Right forelimb (tissue), 1 donor: ENCODE measurements at places on chromosomes 2 and 18.
A peak's percentile ranks its signal among the peaks of the same experiment; 100 is the strongest.

- no peak for DNase-seq
Observed at GRCh38 chr18:57569133-57569532, 17.4 kb downstream of the FECH start.

GRCh38 chr18:43061816-43062215 lies 53.7 kb downstream of the RIT2 start:
- DNase-seq, result no peak

- no peak for DNase-seq
Observed at GRCh38 chr2:202669841-202670240, 35.1 kb downstream of the FAM117B start.

DNA sequence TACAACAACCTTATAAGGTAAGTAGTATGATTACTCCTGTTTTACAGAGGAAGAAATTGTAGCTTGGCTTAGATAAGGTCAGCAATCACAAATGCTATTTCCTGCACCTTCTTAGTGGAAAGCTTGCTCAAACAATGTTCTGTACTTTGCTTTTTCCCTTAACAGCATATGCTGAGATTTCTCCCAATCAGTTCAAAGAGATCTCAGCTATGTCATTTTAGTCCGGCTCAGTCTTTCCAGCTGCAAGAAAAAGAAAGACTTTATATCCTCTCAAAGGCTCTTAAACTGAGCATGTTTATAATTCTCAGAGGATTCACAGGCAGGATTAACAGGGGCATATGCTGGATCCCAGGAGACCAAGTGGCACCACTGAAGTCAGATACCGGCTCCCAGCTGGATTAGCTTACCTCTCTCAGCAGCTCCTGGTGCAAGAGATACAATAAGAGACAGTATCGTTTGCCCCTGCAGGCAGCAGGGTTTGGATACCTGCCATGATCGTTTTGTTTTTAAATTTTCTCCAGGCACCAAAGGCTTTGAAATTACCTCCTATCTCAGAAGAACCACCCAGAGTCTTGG lies 29.5 kb downstream of the KIAA2012 start:
- DNase-seq, result no peak

GRCh38 chr2:240642061-240642805 lies 17.0 kb downstream of the GPR35 start:
- DNase-seq, result peak; percentile 36

DNA sequence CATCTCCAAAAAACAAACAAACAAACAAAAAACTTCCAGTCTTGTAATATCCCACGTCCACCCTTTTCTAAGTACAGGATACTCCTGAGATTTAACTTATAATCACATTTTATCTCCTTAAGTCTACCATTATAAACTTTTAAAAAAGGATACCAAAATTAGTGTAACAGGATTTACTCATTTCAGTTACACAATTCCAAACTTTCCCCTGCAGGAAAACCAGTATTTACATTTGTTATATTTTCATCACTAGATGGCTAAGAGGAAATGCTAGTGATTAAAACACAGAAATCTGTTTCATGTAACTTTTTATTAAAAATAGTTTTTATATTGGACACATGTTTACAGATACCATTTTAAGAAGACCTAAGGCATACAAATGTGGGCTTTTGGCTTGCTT lies 27.5 kb downstream of the CFAP36 start:
- DNase-seq, result no peak

DNA sequence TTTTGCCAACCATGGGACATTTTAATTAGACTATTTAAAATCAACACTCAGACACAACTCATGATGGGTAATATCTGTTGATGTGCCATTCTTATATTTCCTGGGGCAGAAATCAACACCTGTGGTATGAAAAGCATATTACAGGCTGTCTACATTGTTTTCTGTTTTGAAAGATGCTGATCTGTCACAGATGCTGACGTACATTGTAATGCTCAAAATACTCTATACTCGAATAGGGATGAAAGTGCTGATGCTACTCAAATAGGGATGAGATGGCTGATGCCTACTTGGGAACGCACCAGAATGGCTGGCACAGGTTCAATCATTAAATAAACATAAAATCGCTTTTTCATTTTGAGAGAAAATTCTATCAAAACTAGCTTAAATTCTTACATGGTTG lies 41.2 kb downstream of the TMEFF2 start:
- no peak for DNase-seq

GRCh38 chr2:229297247-229297646 lies 26.2 kb upstream of the PID1 start:
- DNase-seq, result no peak

GRCh38 chr2:122856696-122857095 lies 1101.2 kb downstream of the TSN start:
- DNase-seq, result no peak

DNA sequence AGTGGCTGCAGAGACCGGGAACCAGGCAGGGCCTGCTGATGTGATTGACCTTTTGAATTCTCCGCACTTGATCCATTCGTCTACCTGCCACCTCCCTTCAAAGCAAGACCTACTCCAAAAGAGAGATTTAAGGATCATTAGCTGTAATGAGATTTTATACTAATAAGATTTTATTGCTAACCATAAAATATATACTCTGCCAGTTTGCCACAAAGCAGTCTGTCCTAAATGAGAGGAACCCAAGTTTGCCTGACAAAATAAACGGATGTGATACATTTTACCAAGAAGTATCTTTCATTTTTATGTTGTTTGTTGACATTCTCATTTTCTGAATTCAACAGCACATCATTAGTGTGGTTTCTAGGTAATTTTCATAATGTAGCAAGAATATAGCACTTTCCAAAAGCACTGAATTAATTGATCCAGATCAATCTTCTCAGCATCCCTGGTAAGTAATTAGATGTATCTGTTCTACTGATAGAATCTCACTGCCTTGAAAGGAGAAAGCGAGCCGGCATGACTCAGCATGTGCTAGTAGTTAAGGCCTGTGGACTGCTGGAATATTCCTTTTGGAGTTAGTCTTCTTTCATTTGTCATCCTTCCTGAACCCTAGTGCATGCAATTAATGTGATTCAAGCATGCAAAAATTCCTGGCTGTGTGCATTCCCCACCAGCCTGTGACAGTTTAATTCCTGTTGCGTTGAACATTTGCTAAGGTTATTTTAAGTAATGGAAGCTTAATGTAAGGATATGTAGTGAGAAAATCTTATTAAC lies 128.5 kb downstream of the ARL6IP6 start:
- no peak for DNase-seq

DNA sequence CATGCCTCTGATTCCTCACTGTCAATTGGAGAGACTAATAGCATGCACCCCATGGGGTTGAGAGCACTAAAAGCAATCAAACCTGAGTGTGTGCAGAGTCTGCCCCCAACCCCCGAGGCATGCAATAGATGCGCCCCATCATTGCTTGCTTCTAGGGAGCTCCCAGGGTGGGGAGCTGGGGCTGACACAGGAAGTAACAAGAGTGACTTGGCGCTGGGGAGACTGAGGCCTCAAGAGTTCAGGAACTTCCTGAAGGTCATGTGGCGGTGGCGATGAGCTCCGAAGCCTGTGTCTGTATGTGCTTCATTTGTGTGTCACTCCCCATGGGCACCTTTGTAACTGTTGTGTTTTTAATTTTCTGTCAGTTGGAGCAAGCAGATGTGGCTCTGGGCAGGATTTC lies 61.2 kb downstream of the CTIF start:
- DNase-seq, result no peak

GRCh38 chr2:136215449-136215848 lies 97.5 kb upstream of the CXCR4 start:
- DNase-seq, result no peak

- DNase-seq, result no peak
Observed at GRCh38 chr2:28359222-28360057, 33.2 kb upstream of the FOSL2 start.

DNA sequence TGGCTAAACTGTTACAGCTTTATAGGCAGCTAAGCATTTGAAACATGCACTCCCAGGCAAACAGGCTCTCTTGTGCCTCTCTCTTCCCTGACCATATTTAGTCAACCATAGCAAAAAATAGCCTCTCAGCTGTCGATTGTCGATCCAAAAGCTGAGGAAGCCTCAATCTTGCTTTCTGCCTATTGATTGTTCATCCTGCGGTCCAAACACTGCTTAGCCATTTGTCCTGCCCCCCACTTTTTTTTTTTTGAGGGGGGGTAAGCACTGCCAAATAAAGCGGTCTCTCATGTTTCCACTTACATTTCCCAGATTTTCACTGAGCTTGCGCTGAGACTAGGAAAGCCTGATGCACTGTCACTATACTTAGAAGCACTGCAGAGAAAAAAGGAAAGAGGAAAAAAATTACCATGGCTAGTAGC lies 90.8 kb downstream of the MIB1 start:
- peak; percentile 48 for DNase-seq

GRCh38 chr2:129797489-129798300 lies 181.8 kb upstream of the RAB6C start:
- no peak for DNase-seq

- no peak for DNase-seq
Observed at GRCh38 chr2:188993247-188993646, 19.1 kb downstream of the COL3A1 start.

DNA sequence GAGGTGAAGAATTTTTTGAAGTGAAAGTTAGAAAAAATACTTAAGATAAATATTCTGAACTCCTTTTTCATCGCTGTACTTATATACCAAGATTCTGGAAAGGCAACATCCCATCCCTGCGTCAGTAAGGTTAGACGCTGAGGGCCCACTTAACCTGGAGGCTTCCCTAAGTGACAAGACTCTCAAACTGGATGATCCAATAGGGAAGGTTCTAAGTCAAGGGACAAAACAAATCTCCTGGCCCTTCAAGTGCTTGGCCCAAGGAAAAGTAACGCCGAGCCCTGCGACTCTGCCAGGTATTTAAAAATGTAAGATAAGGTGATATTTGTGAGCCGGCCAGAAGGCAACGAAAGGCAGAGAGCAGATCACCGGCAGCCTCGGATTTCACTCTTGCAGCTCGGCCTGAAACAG lies 1.3 kb downstream of the STK39 start:
- no peak for DNase-seq

DNA sequence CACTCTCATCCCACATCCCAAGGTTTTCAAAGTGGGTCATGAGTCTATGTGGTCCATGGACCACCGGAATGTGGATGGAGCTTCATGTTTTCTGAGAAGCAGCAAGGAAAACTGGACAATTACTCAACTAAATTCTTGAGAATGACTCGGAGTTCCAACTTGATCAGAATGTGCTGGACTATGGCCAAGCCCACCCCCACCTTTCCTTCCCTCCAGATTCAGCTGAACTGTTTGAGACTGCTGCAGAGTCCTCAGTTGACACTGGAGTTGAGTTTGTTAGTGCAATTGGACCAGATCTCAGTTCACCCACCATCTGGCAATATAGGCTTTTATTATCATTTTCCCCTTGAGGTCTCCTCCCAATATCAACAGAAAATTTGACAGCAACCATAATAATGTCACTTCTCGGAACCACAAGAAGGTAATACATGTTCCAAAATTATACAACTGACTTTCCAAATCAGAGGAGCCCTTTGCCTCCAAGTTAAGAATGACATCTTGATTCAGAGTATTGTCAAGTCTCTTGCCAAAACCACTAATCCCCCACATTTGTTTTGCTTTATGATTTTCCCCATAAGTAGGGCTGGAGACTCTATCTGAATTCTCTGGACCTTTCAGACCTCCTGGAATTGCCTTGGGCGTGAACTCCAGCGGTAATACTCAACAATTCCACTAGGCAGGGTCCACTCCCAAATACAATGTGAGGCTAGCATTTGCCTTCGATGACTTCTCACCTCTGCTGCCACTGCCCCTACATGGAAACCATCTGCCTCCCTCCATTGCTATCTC lies 8.8 kb downstream of the COL4A4 start:
- no peak for DNase-seq

DNA sequence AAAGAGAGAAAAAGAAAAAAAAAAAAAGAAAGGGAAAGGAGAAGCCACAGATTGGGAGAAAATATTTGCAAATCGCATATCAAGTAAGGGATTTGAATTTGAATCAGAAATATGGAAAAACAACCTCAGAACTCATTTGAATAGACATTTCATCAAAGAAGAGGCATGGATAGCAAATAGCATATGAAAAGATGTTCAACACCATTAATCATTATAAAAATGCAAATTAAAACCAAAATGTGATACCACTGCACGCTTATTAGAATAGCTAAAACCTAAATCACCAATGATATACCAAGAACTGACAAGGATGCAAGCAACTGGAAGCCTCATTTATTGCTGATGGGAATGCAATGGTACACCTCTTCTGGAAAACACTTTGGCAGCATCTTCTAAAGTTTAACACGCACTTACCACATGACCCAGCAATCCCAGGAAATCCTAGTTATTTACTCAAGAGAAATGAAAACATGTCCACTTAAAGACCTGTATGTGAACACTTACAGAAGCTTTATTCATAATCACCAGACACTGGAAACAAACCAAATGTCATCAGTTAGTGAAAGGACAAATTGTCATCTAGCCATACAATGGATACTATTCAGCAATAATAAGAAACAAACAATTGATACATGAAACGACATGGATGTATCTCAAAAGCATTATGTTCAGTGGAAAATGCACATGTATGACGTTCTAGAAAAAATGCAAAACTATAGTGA lies 10.3 kb downstream of the DNER start:
- DNase-seq, result no peak

- no peak for DNase-seq
Observed at GRCh38 chr2:179130560-179130959, 80.6 kb upstream of the CCDC141 start.

GRCh38 chr2:30230497-30231211 lies 680 bp upstream of the LBH start:
- peak; percentile 63 for DNase-seq

GRCh38 chr2:24642351-24642750 lies 150.8 kb downstream of the PTRHD1 start:
- DNase-seq, result no peak

DNA sequence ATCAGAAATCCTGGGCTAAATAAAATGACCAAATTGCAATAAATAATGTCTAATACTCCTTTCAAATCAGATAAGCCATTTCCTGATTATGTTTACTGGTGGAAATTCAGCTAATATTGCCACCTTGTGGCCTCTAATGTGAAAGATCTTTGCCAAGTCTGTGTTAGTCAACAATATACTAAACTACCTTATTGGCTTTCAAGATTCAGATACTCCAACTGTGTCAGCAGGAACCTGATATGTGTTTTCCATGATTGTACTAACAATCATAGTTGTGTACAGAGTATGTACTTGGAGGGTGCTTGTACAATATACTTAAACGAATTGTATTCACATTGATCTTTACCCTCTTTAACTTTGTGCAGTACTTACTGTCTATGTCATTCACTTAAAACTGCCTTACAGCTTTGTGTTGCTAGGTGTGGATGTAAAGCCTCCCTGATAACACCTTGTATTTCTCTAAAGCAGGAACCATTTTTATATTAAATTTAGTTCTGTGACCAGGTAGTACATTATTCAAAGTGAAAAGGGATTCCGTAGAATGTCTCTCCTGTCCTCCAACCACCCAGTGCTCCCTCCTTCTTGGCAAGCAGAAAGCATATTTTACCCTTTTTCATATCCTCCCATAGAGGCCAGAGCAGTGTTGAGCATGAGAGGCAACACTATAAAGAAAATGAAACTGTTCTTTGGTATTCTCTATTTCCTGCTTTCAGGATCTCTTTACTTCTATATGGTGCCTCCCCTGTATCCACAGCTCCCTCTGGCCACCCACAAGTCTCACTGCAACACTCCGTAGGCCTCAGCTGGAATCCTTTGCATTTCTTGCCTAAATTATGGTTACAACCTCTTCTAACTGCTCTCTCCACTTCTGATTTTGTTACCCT lies 75.2 kb upstream of the C2orf15 start:
- no peak for DNase-seq

GRCh38 chr2:234823196-234823876 lies 128.5 kb upstream of the SH3BP4 start:
- DNase-seq, result no peak
